Bronchial epithelial cell (primary cell): ENCODE measurements at places on chromosomes 16 and 17. TPM values are rescaled to one million over a fixed set of nuclear protein-coding genes. Genes with fewer than 3 reads are reported as not detected.

DNA sequence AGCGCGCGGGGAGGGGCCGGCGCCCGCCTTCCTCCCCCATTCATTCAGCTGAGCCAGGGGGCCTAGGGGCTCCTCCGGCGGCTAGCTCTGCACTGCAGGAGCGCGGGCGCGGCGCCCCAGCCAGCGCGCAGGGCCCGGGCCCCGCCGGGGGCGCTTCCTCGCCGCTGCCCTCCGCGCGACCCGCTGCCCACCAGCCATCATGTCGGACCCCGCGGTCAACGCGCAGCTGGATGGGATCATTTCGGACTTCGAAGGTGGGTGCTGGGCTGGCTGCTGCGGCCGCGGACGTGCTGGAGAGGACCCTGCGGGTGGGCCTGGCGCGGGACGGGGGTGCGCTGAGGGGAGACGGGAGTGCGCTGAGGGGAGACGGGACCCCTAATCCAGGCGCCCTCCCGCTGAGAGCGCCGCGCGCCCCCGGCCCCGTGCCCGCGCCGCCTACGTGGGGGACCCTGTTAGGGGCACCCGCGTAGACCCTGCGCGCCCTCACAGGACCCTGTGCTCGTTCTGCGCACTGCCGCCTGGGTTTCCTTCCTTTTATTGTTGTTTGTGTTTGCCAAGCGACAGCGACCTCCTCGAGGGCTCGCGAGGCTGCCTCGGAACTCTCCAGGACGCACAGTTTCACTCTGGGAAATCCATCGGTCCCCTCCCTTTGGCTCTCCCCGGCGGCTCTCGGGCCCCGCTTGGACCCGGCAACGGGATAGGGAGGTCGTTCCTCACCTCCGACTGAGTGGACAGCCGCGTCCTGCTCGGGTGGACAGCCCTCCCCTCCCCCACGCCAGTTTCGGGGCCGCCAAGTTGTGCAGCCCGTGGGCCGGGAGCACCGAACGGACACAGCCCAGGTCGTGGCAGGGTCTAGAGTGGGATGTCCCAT lies 232.8 kb downstream of the SEC14L1 start:
- no peak for DNase-seq

DNA sequence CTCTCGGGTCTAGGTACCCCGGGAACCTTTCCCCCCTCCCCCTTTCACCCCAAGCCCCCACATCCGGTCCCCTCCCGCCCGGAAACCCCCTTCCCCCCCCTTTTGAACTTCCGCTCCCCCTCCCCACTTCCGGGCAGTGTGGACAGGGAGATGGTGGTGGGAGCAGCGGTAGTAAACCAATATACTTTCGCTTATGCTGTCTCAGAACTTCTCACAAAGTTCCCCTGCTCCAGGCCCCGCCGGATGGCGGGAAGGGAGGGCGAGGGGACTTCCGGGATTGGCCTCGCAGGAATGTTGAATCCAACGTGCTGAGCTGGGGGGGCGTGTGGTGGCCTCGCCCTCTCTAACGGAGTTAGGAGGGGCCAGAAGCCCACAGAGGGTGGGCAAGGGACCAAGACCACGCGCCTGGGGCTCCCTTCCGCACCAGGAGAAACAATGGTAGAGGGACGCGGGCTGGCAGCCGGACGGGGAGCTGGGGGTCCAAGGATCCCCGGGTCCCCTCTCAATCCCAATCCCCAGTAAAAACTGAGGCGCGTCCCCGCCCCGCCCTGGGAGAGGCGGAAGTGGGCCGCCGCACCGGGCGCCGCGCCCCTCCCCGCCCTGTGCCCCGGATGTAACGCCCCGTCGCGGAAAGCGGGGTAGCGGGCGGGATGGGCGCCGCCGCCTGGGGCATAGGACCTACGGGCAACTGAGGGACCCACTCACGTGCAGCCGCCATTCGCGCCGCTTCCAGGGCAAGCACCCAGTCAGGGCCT lies 742 bp downstream of the PFN1 start:
- DNase-seq, result no peak

GRCh38 chr17:73066148-73066884 lies 26.2 kb downstream of the SLC39A11 start:
- DNase-seq, result no peak

DNA sequence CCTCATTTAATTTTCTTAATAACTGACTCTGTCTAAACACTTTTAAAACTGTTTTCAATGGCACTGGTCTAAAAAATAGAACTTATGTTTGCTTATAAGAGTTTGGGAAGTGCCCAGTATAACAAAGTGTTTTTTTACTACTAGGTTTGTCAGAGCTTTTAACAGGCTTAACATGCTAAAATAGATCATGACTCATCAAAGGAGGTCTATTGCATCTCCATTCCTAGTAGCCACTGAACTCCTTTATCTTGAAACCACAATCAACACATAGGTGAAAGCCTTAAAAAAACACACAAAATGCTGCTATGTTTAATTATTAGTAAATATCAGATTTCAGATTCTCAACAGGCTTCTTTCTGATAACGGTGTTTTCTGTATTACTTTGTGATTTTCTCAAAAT lies 196.4 kb upstream of the KIF2B start:
- peak; percentile 78 for DNase-seq

The HS3ST3A1 gene
- 0.13 and 0.53 TPM in 2 replicates for total RNA-seq

DNA sequence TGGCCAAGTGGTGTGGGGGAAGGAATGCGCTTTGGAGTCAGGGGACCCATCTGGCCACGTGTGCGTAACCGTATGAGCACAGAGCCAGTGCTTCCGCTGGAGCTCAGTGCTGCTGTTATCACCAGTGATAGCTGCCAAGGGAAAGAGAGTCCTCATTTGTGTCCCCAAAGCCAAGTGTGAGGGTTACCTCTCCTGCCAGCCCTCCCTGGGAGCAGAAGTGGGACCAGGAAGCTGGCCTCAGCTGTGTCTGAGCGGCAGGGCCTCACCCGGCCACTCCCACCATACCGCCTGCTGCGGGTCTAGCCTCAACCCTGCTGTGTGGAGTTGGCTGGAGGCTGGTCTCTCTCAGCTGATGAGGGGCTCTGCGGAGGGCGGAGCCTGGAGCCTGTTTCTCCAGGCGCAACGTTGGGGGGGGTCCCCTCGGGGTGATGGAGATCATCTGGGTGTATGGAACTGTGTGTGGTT lies 44.5 kb downstream of the MEAK7 start:
- DNase-seq, result no peak

The SLC38A8 gene
- not detected in 2 replicates for total RNA-seq

DNA sequence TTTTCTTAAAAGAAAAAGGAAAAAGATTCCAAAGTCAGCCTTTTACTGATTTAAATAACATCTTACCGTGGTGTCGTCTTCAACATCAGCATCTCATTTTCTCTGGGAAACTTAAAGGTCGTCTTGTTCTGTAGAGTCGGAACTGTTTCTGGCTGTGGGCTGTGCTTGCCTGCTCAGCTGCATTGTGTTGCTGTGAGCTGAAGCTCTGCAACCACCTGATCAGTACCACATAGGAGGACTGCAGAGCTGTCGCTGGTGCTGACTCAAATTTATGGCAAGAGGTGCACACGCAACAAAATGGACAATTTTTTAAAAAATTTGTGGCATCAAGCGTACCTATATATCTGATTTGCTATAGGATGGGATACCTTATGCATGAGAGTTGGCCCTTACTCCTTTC lies at the start of gene OMG:
TSS of gene OMG (minus strand) at position 150 of the 400 bp plus-strand sequence. CDS start 908 bp downstream, outside the sequence.
- no peak for DNase-seq

DNA sequence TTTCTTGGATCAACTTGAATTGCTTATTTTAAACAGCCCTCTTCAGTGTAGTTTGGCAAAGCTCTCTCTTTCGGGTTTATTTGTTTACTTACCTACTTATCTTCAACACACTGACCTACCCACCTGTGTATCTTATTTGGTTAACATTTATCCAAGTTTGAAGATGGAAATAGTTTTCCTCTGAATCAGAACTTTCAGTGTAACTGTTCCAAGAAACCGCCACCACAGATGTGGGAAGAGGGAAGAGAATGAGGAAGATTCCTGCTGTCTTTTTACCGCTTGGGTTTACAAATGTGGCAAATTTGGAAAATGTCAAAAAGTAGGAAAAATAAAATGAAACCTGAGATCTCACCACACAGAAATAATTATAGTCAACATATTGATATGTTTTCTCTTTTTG lies 115.8 kb downstream of the MSI2 start:
- peak; percentile 81 for DNase-seq

The GRAP gene
- not detected in 2 replicates for total RNA-seq

The HEATR9 gene
- total RNA-seq, result not detected in 2 replicates

GRCh38 chr17:14294876-14295275 lies 6.0 kb upstream of the HS3ST3B1 start:
- DNase-seq, result no peak

The TRPV3 gene
- total RNA-seq, result 0.79 and 1.2 TPM in 2 replicates

The PNMT gene
- not detected in 2 replicates for total RNA-seq

The RHBDF1 gene
- total RNA-seq, result 10.3 and 20.6 TPM in 2 replicates

DNA sequence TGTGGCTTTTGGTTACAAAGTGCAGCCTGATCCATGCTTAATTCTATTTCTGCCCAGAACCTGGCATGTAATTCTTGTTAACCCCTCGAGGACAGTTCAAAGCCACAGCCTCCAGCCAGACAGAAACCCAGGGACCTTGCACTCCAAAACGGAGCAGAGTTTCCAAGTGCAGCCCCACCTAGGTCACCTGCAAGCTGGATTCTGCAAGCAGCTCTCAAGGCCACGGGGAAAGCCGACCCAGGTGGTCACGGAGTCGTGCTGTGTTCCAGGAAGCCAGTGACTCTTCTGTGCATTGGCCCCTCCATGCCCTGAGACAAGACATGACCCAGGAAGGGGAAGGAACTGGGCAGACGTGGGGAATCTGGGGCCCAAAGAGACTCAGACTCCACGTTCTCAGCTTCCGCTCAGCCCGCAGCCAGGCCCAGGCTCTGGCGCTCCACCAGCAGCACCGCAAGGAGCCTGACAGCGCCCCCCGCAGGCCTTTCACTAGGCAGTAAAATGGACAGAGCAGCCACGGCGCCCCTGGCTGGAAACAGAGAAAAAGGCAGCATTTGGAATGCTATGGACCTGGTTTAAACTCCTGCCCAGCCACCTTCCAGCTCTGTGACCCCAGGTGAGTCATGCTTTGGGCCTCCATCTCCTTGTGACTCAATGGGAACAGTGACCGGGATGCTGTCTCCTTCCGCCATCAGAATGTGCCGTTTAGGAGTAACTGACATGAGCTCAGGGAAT lies 27.3 kb upstream of the GSG1L start:
- DNase-seq, result peak; percentile 25

- DNase-seq, result no peak
Measured at GRCh38 chr16:83906683-83907082, 7.8 kb downstream of the MLYCD start.

The BFAR gene
- 32.5 and 50.5 TPM in 2 replicates for total RNA-seq

DNA sequence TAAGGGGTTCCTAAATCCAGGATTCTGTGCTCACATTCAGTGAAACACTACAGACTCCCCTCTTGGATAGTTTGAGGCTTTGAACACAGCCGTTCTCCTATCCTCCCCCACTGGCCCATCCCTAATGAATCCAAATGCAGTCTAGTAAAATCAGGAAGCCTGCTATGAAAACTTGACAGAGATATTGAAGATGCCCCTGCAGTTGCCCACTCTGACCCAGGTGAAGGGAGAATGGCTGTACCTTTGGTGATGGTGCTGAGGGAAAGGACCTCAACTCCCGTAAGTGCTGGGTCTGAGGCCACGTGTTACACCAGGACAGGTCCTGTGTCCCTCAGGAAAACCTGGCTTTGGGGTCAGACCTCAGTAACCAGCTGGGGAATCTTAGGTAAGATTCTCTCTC lies 54.4 kb downstream of the SF3B3 start:
- DNase-seq, result no peak

The LGALS9B gene
- total RNA-seq, result under 0.01 and 0.26 TPM in 2 replicates

The NKD1 gene
- total RNA-seq, result under 0.01 TPM in 2 replicates

The MRPL27 gene
- 92.6 and 117 TPM in 2 replicates for total RNA-seq

DNA sequence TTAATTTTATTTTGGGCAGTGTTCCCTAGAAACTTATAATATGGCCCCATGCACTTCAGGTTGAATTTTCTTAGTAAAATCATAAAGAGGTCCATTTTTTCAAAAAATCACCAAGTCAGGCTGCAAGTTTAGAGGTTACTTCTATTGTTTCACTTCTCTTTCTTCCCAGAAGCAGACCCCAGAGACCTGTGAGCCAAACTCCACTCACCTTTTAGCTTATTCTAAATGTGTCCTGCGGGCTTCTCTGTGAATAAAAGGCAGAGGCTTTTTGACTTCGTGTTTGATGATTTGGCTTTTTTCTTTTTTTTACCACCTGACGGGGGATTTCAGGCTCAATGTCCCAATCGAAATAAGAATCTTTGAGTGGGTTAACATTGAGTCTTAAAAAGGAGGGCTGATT lies 7.4 kb downstream of the PRKCB start:
- no peak for DNase-seq

DNA sequence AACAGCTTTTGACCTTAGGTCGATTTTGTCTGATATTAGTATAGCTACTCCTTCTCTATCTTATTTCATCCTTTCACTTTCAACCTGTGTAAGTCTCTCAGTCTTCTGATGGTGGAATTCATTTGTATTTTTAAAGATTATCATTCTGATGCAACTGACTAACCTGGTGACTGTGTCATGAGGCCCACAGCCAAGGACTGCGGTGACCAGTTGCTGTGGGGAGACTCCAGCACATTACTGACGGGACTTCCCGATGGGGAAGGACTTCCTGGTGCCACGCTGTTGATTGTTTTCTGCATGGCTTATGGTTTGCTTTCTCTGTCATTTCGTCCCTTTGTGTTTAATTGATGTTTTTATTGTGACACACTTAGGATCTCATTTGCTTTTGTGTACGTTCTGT lies 34.2 kb downstream of the RMI2 start:
- peak; percentile 33 for DNase-seq

GRCh38 chr17:15184872-15185624 lies 80.1 kb downstream of the PMP22 start:
- DNase-seq, result no peak

DNA sequence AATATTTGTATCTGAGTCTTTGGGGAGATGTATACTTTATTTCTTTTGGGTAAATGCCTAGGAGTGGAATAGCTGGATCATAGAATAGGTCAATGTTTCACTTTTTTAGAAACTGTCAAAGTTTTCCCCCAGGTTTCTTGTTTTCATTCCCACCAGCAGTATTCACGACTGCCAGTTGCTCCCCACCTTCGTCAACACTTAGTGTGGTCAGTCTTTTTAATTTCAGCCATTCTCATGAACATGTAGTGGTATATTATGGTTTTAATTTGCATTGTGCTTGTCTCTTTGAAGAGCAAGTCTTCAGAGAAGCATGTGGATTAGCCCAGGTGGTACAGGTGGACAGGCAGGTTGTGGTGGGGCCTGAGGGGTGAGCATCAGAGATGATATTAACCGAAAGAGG lies 53.8 kb downstream of the TEKT5 start:
- no peak for DNase-seq

DNA sequence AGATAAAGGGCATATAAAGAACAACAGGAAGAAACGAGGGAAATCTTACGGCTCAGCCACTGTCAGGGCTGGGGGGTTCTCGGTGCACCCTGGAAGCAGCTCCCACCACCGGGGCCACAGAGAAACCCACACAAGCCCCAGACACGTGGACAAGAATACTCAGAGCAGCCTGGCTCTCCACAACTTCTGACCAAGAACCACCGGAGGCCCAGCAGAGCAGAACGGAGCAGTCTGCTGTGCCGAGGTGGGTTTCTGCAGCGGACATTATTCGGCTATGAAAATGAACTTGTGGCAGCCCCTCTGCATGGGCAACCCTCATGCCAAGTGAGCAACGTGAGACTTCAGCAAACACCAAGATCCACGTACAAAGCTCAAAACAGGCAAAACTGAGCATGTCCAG lies 6.8 kb downstream of the DNASE1 start:
- no peak for DNase-seq
